Endothelial cell (in vitro differentiated cells): ENCODE measurements at places on chromosomes 16 and 17. TPM values are rescaled to one million over a fixed set of nuclear protein-coding genes. Genes with fewer than 3 reads are reported as not detected.

GRCh38 chr17:60832151-60832585, 154.5 kb downstream of the BCAS3 start:
- H3K4me3 ChIP-seq, result no peak overlapping the region
- H3K27ac ChIP-seq, result no peak overlapping the region
- no peak for DNase-seq
- no peaks in the 10 kb centered on the region for H3K36me3 ChIP-seq

GRCh38 chr17:28570716-28571360, 486 bp downstream of the PIGS start:
- H3K36me3 ChIP-seq, result peaks cover 12% of the 10 kb centered on the region
- peak overlapping the region; percentile 89 for H3K27ac ChIP-seq
- peak overlapping the region; percentile 99 for H3K4me3 ChIP-seq
- peaks cover 11% of the 10 kb centered on the region for H3K4me1 ChIP-seq
- peaks cover 5% of the 10 kb centered on the region for H3K27me3 ChIP-seq
- no peak for DNase-seq

DNA sequence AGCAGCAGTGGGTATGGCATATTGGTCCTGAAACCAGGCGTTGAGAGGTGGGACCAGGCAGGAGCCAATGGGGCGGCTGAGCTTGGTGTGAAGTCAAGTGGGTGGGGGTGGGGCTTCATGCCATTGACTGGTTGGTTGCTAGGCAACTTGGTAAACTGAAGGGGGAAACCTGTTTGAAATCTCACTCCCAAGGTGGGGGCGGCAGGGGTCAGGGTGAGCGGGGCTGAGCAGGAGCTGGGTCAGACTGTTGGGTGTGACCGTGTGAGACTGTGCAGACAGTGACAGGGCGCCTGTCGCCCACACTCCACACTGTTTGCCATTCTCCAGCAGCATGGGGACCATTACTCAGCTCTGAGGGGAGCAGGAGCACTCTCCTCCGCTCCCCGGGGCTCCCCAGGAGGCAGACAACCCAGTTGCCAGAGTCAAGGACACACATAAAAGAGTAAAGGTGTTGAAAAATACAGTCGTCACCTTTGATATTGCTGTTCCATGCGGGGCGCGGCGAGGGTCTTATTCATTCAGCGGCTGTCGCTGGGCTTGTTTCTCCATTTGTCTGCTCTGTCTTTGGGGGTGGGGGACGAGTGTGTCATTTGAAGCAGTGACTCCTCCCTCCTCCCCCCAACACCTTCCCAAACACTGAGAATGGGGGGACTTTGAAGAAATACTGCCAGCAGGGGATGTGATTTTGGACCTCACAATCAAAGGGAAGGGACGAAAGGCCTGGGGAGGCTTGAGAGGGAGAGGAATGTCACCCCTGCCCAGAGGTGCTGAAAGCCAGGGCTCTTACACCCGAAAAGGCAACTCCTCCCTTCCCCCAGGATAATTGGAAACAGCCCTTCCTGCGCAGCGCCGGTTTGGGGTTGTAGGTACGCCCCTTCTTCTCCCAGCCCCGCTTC, 1.2 kb upstream of the EFNB3 start:
- H3K4me3 ChIP-seq, result peak overlapping the region; percentile 89
- peak overlapping the region; percentile 89 for H3K27ac ChIP-seq
- peaks cover 35% of the 10 kb centered on the region for H3K4me1 ChIP-seq
- no peaks in the 10 kb centered on the region for H3K36me3 ChIP-seq
- DNase-seq, result peak; percentile 75

DNA sequence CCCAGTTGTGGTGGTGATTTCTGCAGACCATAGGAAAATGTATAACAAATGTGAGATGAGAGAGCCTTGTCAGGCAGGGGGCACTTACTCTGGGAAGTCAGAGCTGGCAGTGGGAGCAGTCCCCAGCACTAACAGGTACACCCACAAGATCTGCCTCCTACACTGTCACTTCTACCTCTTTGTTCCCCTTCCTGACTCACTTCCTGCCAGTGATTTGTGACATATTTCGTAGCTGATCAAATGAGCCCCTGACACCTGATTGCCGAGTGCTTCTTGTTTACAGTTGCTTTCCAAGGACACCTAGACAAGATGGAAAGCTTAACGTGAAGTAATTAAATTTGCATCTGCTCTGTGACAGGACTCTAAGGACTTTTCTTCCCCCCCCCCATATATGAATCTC, 40.5 kb downstream of the FTO start:
- no peak overlapping the region for H3K27ac ChIP-seq
- no peak overlapping the region for H3K4me3 ChIP-seq
- H3K27me3 ChIP-seq, result peaks cover 1% of the 10 kb centered on the region
- no peaks in the 10 kb centered on the region for H3K36me3 ChIP-seq

- DNase-seq, result no peak
- H3K4me3 ChIP-seq, result no peak overlapping the region
- H3K4me1 ChIP-seq, result no peaks in the 10 kb centered on the region
These were observed 10.9 kb upstream of the AMFR start for GRCh38 chr16:56436258-56436657.

DNA sequence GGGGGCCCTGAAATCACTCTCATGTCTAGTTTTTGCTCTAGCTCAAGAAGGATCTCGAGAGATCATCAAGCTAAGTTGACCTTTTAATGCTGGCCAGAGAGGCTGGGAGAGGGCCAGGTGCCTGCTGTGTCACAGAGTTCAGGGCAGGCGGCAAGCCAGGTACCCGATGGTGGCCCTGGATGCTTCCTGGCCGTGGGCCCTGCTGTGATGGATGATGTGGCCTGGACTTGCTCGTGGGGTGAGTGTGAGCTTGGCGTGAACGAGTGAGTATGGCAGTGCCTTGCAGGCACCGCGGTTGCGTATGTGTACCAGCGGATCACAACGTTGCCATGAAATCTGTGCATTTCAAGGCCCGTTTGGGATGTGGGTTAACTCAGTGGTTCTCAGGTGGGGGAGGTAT, 7.4 kb downstream of the IRF8 start:
- H3K27ac ChIP-seq, result no peak overlapping the region
- no peaks in the 10 kb centered on the region for H3K36me3 ChIP-seq
- DNase-seq, result no peak
- no peak overlapping the region for H3K4me3 ChIP-seq

- no peak for DNase-seq
- H3K27ac ChIP-seq, result peak overlapping the region; percentile 83
- peaks cover 42% of the 10 kb centered on the region for H3K36me3 ChIP-seq
- peaks cover 61% of the 10 kb centered on the region for H3K4me1 ChIP-seq
- H3K4me3 ChIP-seq, result peak overlapping the region; percentile 15
- H3K27me3 ChIP-seq, result peaks cover 19% of the 10 kb centered on the region
These were observed 18.4 kb downstream of the LDHD start for GRCh38 chr16:75097941-75098901.

DNA sequence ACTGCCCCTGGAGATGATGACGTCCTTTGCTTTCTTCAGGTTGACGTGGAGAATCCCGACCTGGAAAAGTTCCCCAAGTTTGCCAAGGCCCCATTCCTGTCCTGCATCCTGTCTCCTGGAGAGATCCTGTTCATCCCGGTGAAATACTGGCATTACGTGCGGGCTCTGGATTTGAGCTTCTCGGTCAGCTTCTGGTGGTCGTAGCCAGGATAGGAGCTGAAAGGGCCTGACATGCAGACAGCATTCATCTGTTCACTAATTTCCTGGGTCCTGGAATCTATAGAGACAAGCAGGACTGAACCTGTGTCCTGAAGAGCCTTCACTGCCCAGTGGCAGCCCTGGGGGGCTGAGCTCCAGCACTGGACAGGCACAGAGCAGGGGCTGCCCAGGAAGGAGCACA, 17.2 kb downstream of the KDM8 start:
- DNase-seq, result no peak
- peaks cover 8% of the 10 kb centered on the region for H3K27me3 ChIP-seq
- H3K36me3 ChIP-seq, result peaks cover 5% of the 10 kb centered on the region
- H3K27ac ChIP-seq, result no peak overlapping the region
- H3K4me1 ChIP-seq, result no peaks in the 10 kb centered on the region

DNA sequence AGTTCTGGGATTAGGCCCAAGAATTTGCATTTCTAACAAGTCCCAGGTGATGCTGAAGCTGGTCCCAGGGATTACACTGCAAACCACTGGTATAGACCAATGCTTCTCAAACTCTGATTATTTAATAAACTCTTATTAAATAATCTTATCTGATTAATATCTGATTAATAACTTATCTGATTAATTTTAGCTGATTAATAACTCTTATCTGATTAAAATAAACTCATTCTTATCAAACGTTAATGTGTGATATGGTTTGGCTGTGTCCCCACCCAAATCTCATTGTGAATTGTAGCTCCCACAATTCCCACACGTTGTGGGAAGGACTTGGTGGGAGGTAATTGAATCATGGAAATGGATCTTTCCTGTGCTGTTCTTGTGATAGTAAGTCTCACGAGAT, 78.6 kb upstream of the TANC2 start:
- no peak overlapping the region for H3K27ac ChIP-seq
- no peaks in the 10 kb centered on the region for H3K36me3 ChIP-seq
- DNase-seq, result no peak
- no peak overlapping the region for H3K4me3 ChIP-seq
- H3K4me1 ChIP-seq, result peaks cover 13% of the 10 kb centered on the region
- H3K27me3 ChIP-seq, result peaks cover 3% of the 10 kb centered on the region

- H3K4me3 ChIP-seq, result no peak overlapping the region
- no peaks in the 10 kb centered on the region for H3K36me3 ChIP-seq
- H3K4me1 ChIP-seq, result no peaks in the 10 kb centered on the region
- H3K27ac ChIP-seq, result no peak overlapping the region
These were observed 222.2 kb upstream of the EEF2KMT start for GRCh38 chr16:5319799-5320198.

DNA sequence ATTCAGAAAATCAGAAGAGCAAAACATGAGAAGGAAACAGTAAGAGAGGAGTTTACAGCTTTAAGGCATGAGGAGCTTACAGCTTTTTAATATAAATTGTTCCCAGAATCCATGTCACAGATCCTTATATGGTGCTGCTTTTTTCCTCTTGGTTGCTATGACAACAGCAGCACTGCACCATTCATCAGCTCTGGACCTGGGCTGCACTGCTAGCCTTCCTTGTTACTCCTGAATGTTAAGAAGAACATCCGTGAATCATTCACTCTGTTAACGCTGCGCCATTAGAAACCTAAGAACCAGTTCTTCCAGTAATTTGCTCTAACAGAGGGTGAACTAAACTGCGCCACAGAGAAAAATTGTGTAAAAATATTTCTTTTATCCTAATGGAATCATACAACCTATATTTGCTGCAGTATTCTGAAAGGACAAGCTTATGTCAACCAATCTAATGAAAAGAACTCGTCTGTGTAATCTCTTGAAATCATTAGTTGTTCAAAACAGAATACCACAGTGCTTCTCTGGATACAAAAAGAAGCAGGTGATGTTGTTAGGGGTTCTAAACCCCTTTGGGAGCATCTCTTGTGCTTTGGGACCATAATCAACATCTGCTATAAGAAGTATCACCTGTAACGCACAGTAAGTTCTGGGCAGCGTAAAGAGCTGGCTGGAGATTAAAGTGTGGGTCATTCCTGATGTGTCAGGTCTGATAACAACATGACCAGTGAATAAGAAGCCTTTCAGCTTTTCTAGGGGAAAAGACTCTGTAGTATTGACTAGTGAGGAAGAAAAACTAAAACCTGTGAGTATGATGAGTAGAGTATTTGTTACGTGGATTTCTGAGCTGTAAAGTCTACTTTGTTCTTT, 151.2 kb downstream of the TANC2 start:
- H3K36me3 ChIP-seq, result no peaks in the 10 kb centered on the region
- no peaks in the 10 kb centered on the region for H3K4me1 ChIP-seq
- no peaks in the 10 kb centered on the region for H3K27me3 ChIP-seq
- H3K27ac ChIP-seq, result peak overlapping the region; percentile 10
- H3K4me3 ChIP-seq, result no peak overlapping the region

- peaks cover 20% of the 10 kb centered on the region for H3K36me3 ChIP-seq
- peaks cover 14% of the 10 kb centered on the region for H3K27me3 ChIP-seq
- H3K4me1 ChIP-seq, result peaks cover 31% of the 10 kb centered on the region
- no peak overlapping the region for H3K27ac ChIP-seq
These were observed 26.8 kb downstream of the TRPV2 start for GRCh38 chr17:16442141-16442540.

The KRT28 gene
- total RNA-seq, result not detected

The COX6A2 gene
- not detected for total RNA-seq

The IL21R gene
- total RNA-seq, result not detected

The ZG16 gene
- not detected for total RNA-seq

The ACSM5 gene
- not detected for total RNA-seq

The C16orf92 gene
- not detected for total RNA-seq

The NOG gene
- not detected for total RNA-seq

The ASPA gene
- not detected for total RNA-seq

The KRTAP4-3 gene
- total RNA-seq, result not detected

The XYLT1 gene
- 11.1 TPM for total RNA-seq
